SHP77 (cell line): ENCODE measurements at places on chromosomes 5 and 9.

DNA sequence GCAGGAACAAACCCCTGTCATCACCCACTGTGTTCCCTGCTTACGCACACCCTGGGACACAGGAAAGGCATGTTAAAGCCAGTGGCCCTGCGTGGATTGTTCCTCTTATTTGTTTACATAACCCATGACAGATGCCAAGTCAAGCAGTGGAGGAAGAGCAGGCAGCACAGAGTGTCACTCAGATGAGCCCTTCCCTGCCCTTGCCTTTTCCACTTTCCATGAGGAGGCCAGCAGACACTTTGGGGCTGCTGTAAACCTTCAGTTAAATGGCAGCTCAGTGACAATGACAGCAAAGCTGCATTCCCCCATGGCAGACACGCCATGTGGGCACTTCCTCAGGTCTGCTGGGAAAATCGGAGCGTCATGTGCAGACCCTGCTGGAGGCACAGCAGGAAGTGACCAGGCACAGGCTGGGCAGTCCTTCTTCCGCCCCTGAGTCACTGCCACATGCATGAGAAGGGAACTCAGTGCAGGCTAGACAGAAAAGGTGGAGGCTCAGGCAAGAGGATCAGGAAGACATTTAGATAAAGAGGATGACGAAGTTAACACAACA is 216.8 kb upstream of the PIK3R1 start:
- no peak for DNase-seq

GRCh38 chr5:7363067-7363677 is 32.8 kb upstream of the ADCY2 start:
- DNase-seq = no peak

- DNase-seq = no peak
These were observed 47.5 kb downstream of the CDK5RAP2 start for GRCh38 chr9:120532475-120532874.

DNA sequence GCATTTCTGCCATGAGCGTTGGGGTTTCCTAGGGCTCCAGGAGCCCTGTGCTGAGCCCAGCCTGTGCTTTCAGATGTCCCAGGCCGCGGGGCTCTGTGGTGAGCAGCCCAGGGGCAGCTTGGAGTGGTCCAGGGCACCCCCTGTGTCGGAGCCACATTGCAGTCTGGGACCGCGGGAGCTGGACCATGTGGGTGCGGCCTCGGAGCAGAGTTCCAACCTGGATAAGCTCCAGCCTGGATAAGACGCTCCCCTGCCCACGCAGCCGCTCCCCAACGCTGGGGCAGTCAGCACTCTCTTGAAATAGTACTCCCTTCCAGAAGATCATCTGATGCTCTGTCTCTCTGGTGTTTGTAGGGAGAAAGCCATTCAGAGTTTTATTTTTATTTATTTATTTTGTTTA is 111.1 kb downstream of the WNK2 start:
- DNase-seq = no peak

- no peak for DNase-seq
These were observed 56.1 kb downstream of the MTREX start for GRCh38 chr5:55363856-55364255.
